Activated CD4-positive, alpha-beta T cell treated with anti-CD3 and anti-CD28 coated beads, Interleukin-2, amount 50 U/mL, for 1 hour (primary cell): ENCODE measurements at places on chromosomes 6 and 20.

DNA sequence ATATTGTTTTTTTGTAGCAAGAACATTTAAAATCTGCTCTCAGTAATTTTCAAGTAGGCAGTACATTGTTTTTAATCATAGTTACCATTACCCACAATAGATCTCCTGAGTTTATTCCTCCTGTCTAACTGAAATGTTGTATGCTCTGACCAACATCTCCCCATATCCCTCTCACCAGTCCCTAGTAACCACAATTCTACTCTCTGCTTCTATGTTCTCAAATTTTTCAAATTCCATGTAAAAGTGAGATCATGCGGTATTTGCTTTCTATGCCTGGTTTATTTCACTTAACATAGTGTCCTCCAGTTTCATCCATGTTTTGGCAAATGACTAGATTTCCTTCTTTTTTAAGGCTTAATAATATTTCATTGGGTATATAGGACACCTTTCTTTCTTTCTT is 300.5 kb downstream of the KCNQ5 start:
- no peak for DNase-seq

- no peak for DNase-seq
Measured at GRCh38 chr6:6057442-6058053, 50.8 kb upstream of the NRN1 start.

GRCh38 chr6:92259171-92259570 is 1160.2 kb downstream of the EPHA7 start:
- no peak for DNase-seq

- DNase-seq, result no peak
Measured at GRCh38 chr6:51300510-51300909, 481.8 kb downstream of the TFAP2B start.

DNA sequence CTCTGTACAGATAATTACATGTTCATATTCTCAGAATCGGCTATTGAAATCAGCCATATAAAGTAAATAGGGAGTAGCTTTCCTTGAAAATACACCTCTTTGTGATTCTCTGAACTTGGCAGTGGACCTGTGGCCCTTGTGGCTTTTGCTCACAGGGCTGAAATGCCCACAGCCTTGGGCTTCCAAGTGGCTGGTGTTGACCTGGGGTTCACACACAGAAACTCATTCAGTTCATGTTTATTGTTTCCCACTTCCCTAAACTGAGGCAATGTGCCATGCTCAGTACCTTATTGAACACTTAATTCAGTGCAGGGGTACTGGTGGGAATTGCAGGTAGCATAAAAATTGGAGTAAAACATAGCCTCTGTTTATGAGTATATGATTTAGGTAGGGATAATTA is 19.1 kb upstream of the TULP4 start:
- no peak for DNase-seq

DNA sequence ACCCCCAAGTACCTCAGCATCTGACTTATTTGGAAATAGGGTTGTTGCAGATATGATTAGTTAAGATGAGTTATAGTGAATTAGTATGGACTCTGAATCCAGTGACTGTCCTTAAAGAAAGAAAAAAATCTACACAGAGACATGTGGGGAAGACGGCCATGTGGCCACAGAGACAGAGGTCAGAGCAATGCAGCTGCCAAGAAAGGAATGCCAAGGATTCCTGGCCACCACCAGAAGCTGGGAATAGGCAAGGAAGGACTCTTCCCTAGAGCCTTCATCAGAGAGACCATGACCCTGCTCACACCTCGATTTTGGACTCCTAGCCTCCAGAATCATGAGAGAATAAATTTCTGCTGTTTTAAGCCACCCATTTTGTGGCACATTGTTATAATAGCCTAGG is 81.8 kb downstream of the FYN start:
- DNase-seq, result no peak

DNA sequence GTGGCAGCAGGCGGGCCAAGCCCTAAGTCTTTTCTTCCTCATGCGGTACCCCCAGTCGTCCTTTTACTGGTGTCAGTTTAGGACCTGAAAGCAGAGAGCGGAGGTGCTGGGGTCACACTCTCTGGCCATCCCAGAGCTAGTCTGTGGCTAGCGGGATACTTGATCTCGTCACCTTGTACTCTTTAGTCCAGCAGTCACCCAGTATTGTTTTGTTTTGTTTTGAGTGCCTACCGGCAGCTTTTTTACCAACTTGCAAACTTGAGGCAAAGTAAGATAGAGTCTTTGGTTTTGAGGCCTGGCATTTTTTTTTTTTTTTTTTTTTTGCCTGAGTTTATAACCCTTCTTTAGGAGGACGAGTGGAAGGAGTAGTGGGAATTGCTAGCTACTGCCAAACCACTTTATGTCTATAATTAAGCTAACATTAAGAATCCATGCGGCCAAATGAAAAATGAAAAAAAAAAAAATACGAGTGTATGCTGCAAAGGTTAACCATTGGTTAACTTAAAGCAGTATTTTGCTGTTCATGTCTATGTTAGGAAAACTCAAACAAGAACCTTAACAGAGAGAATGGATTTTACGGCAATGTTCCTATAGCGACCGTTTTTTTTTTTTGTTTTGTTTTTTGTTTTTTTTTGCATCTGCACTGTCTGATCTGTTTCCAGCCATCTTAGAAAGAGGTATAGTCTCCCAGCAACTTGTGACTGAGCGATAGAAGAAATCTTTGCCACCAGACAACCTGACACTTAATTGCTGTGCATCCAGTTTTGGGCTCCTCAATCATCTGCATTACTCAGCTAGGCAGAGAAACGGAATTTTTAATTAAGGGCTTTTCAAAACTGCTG is 56.9 kb downstream of the FAM217A start:
- DNase-seq, result no peak

DNA sequence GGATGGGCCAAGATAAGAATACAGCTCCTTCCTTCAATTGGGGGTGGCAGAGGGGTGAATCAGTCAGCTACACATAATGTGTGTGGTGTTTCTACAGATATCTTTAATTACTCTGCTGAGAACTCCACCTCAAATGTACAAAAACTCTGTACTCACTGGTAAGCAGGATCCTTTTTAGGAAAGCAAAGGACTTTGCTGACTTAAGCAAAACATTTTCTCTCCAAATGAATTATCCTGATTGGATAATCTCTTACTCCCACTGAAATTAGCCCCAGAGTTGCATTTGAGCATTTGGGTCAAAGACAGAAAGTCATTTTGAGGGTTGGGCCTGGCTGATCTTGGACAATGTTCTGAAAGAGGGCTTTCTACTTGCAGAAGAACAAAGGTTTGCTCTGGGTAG is 13.4 kb downstream of the HLA-G start:
- DNase-seq, result no peak

DNA sequence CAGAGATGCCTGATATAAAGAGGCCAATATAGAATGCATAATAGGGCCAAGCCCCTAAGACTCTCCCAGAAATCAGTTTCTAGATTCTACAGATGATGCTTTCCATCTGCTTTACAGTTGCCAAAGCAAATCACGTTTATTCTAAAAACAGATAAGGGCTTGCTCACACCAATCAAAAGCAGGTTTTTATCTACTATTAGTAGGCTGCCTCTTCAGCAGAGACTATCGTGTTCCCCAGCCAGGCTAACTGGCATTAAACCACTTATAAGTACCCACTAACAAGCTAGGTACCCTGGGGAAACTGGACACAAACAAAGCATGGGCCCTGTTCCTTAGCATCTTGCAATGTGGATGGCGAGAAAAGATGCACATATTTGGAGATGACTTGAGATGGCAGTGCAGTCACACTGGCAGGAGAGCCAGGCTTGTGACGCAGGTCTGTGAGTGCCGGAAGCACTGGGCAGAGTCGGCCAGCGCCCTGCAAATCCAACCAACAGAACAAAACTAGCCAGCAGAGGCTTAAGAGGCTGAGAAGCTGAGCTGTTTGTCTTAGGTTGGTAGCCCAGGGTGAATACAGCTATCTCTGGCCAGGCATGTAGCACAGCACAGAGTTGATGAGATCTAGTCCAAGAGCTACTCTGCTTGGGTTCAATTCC is 73.4 kb downstream of the GFOD1 start:
- DNase-seq, result no peak

GRCh38 chr6:87197547-87197946 is 42.2 kb downstream of the ZNF292 start:
- no peak for DNase-seq

DNA sequence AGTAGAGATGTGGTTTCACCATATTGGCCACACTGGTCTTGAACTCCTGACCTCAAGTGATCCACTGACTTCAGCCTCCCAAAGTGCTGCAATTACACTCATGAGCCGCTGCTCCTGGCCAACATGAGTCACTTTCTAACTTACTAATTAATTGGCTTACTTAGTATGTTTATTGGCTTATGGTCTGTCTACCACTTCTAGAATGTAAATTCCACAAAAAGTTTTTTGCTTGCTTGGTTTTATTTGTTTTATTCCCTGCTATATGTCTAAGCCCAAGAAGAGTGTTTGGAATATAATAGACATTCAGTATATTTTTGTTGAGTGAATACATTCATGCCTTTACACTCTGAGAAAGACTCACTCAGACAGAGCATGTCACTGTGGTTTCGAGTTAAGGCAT is 86.0 kb downstream of the SAMD3 start:
- DNase-seq, result no peak

- DNase-seq, result no peak
Measured at GRCh38 chr6:20810727-20811108, 276.5 kb downstream of the CDKAL1 start.

- DNase-seq, result no peak
Measured at GRCh38 chr20:58475466-58475865, 39.7 kb downstream of the APCDD1L start.

DNA sequence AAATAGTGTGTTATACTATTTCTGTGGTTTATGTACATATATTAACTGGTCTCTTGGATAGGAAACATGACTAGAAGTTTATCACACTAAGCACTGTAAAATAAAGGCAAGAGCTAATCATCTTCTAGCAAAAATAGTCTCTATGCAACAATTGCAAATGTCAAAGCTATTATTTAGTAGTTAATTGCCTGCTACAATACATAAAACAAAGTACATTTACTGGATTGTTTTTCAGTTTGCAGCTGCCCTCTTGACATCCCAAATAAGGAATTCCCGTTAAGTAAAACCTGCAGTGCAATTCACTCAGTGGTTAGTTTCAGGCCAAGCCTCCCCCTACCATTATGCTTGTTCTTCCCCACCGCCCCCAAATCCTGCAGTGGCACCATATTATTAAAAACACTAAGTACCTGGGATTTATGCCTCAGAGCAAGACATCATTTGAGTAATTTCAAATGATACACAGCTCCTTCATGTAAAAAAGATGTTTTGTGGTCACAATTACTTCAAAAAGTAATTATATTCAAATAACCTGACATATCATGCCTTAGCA is 1.6 kb upstream of the ATP5F1E start:
- DNase-seq, result no peak

DNA sequence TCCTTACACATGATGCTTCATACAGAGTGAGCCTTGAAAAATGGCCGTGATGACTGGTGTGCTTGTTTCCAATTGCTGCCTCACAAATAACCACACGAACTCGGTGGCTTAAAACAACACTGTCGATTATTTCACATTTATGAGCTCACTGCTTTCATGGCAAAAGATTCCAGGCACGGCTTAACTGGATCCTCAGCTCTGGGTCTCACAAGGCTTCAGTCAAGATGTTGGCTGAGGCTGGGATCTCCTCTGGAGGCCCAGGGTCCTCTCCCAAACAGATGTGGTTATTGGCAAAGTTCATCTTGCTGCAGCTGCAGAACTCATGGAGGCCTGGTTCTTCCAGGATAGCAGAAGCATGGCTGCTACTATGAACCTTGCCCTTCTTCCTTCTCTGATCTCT is 144.6 kb downstream of the TFAP2C start:
- no peak for DNase-seq

DNA sequence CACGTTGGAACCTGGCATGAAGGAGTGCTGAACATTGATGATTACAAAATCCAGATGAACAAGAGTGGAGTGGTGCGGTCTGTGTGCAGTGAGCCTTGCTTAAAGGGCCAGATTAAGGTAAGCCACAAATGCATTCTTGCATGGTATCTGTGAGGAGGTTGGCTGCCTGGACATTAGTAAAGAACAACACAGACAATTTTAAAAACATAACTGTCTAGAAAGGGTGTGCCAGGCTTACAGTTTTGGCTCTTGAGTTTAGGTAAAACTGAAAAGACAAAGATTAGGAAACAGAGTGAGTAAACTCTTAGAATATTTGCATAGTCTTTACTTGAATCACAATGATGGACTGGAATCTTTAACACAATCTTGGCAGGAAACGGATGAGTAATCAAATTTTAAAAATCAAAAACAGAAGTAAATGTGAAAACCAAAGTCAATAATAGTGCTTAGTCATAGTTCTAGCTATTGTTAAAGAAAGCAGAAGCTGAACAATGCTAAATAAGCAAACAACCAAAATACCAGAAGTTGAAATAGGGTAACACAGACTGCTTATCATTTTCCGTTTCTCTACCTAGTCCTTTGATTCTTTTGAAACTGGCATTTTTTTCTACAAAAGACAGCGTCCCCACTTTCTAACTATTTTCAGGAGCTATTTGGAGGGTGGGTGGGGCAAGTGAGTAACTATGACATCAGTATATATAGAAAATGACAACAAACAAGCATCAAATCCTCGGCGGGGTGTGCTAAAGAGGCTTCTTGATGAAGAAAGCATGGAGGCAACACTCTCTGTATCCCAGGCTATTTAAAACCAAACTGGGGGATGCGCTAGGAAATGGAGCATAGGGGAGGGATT is 185.8 kb upstream of the RAB32 start:
- DNase-seq, result no peak

DNA sequence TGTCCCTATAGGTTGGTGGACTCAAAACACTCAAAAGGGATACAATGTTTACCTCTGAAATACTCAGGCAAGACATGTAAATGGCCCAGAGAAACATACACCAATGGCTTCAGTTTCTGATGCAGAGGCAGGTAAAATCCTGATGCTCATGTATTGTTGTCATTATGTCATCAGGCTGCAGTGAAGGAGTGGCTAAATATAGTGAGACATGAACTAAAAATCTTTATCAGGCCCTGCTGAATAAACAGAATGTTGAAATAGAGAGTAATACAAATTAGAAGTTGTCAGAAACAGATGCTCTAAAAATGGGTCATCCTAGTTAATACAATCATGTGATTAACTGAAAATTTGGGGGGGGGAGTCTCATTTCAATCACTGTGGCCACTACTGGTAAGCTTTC is 20.4 kb downstream of the PTPRK start:
- no peak for DNase-seq

- no peak for DNase-seq
Measured at GRCh38 chr6:34022250-34022872, 123.5 kb downstream of the GRM4 start.

- no peak for DNase-seq
Measured at GRCh38 chr6:163408352-163408991, 6.0 kb upstream of the QKI start.

DNA sequence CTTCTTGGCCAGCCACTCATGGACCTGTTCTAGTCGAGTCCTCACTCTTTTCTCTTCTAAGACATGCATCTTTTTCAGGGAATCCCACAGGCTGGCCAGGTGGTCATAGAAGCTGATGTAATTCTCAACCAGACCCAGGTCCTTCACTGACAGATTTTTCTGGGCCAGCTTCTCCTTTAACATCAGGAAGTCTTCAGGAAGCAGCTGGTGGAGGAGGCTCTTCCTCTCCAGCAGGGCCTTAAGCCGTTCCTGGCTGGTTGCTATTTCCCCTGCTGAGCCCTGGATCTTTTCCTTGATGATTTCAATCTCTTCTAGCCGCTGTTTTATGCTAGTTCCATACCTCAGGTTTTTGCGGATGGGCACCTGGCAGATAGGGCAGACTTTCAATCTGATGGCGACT is 28.6 kb downstream of the DDX27 start:
- DNase-seq, result no peak
